Urinary bladder (tissue), 4 donors: ENCODE measurements at places on chromosomes 1 and 21. TPM values are rescaled to one million over a fixed set of nuclear protein-coding genes. Genes with fewer than 3 reads are reported as not detected.

DNA sequence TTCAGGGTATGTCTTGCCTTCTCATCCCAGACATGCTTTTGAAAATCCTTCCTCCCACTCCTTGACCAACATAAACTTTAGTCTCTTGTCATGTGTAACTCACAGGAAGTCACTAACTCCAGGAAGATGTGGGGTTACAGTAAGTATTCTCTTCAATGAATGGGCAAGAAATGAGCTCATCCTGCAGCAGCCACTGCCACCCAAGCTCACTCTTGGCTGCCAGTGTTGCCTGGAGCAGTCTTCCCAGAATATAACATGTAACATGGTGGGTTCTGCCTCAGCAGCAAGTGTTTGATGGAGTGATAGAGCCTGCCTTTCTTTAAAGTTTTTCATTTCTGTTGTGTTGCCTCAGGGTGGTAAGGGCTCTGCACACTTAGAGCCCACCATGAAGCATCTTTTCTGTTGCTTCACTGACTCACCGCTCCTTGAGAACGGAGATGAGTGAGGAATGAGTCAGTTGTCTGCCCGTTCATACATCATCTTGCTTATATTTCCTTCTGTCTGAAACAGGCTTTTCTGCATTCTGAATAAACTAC is 187.0 kb downstream of the TPR start:
- no peak for DNase-seq

CACHD1 gene
- 22.3 TPM for total RNA-seq

HMCN1 gene
- 36.9 TPM for total RNA-seq

GRCh38 chr1:110084227-110085078 is 14.0 kb upstream of the ALX3 start:
- no peak for DNase-seq

- DNase-seq, result no peak
Measured at GRCh38 chr1:11796036-11796828, 9.5 kb downstream of the MTHFR start.

DNA sequence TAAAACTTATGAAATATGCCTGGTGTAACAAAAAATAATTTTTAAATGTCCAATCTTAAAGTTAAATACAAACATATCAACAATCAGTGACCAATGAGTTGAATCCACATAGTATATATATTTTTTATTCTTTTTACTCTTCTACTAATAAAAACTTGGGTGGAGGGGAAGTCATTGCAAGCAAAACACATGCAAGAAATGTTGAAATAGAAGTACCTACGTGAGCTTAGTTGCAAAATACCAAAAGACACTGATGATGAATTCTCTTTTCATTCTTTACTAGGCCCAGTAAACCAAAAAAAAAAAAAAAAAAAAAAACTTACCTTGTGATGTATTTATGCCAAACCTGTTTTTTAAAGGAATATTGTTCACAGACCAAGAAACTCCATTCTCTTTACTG is 26.4 kb upstream of the PLA2G4A start:
- no peak for DNase-seq

- DNase-seq, result no peak
Measured at GRCh38 chr1:198167436-198167934, 10.7 kb downstream of the NEK7 start.
